ENCODE measurements at places on chromosomes 6 and 20.

DNA sequence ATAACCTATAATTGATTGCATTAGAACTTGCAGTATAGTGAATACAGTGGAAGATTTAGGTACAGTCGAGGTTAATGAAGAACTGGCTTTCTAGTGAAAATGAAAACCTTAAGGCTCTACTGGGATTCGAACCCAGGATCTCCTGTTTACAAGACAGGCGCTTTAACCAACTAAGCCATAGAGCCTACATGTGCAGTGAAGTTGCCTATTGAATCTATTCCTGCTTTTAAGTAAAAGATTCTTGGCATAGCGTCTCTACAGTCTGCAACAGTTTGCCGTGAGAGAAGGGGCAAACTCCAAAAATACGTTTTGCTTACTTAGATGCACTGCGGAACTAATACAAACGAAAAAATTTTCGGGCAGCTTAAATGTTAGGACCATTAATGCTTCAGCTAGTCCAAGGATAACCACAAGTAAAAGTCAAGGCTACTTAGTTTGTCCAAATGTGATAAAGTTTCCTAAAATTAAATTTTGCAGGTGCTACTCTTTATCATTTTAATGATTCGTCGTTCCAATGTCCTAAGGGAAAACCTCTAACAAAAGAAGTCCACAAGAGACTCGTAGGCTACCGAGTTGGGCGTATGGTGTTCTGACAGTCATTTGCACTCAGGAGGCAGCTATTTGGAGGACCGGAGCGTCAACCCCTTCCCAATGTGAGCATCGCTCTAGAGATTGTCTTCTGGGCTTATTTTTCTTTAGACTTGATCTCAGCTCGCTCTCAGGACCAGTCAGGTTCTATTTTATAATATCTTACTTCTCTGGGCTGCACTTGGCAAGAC is 31.3 kb upstream of the ZSCAN23 start:
- DNase-seq = peak; percentile 85

DNA sequence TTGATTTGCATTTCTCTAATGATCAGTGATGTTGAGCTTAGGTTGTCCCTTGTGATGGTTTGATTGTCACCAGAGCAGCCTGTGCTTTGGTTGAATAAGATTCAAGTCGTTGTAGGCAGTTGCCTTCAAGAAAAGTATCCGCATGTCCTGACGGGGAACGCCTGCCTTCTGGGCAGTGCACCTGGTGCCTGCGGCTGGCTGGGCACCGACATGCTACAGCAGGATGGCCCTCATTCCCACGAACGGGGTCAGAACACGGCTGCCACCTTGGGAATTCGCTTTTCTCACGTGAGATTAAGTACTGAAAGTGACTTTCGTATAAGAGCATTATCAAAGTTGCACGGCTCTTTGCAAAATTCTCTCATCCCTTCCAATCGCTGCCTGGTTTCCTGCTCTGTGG is 78.4 kb downstream of the CDH4 start:
- DNase-seq = no peak

- no peak for DNase-seq
Observed at GRCh38 chr6:28551891-28552666, 26.4 kb downstream of the GPX5 start.

DNA sequence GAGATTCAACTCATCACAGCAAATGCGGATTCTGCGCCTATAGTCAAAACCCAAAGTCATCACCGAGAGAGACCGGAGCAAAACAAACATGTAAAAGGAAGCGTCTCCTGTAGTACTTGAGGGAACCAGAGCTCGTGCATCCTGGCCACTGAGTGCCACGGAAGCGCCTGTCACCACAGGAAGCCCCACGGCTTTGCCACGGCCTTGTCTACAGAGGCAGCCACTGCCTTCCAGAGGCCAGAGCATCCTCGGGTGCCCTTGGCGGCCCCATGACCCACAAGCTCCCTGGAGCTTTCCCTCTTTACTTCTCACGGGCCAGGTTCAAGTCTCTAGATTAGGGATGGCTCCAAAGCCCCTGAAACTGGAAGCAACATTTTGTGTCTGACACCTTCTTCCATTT is 7.5 kb downstream of the TCFL5 start:
- no peak for DNase-seq

- no peak for DNase-seq
Observed at GRCh38 chr6:37126961-37127616, 42.9 kb upstream of the PIM1 start.

DNA sequence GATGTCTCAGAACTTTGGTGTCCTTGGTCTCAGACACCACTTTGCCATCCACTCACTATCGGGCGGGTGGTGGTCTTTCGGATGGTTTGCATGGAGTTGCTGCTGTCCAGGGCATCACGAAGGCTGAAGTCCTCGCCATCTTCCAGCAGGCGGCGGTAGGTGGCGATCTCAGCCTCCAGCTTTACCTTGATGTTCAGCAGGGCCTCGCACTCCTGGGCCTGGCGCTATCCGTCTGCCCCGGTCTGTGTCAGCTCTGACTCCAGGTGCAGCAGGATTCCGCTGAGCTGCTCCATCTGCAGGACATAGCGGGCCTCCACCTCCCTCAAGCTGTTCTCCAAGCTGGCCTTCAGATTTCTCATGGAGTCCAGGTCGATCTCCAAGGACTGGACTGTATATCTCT is 36.0 kb downstream of the ZNF311 start:
- DNase-seq = no peak

- no peak for DNase-seq
Observed at GRCh38 chr6:136772685-136773472, 19.4 kb downstream of the MAP3K5 start.

DNA sequence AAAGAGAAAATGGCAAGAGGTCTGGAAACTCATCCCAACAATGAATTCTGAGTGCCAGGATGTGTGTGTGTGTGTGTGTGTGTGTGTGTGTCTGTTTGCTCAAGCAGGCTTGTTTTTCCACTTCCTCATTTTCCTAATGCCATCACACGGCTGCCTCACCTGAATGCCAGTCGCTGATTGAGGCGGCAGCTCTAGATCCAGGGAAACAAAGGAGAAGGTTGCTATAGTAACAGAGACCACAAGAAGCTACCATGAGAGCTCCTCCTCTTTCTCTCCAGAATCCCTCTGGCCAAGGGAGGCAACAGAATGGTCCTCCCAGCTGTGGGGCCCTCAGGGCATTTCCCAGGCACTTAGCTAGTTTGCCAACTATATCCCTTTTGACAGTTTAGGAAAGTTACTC is 241.1 kb upstream of the TSHZ2 start:
- DNase-seq = no peak

GRCh38 chr20:13455713-13456112 is 183.0 kb downstream of the TASP1 start:
- DNase-seq = no peak

- peak; percentile 60 for DNase-seq
Observed at GRCh38 chr20:38460040-38460623, 12.5 kb upstream of the RALGAPB start.

DNA sequence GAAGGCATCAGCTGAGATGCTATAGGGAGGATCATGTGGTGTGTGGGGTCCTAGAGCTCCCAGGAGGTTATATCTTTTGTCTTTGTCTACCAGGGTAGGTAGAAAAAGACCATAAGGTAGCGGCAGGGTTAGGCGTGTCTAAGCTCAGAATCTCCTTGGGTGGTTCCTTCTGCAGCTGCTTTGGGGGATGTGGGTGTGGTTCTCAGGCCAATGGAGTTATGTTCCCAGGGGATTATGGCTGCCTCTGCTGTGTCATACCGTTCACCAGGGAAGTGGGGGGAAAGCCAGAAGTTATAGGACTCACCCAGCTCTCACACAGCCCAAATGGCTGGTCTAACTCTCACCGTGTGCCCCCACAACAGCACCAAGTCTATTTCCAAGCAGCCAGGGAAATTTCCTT is 107.4 kb upstream of the ADGRB3 start:
- no peak for DNase-seq

GRCh38 chr20:43994486-43995100 is 79.9 kb downstream of the TOX2 start:
- no peak for DNase-seq

DNA sequence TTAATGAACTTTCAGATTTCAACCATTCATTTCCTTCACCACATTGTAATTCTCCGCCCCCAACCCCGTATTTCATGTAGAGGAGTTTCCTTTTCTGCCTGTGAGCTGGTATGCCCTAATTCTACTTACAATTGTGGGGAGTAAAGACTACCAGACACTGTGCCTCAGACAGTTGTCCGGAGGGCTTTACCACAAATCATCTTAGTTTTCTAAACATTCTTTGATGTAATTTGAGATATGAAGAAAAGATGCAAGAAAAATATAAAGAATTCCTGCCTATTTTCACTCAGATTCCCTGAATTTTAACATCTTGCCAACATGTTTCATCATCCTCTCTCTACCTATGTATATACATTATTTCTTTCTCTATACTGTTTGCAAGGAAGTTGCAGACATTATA is 28.3 kb upstream of the LOC128125822 start:
- no peak for DNase-seq

DNA sequence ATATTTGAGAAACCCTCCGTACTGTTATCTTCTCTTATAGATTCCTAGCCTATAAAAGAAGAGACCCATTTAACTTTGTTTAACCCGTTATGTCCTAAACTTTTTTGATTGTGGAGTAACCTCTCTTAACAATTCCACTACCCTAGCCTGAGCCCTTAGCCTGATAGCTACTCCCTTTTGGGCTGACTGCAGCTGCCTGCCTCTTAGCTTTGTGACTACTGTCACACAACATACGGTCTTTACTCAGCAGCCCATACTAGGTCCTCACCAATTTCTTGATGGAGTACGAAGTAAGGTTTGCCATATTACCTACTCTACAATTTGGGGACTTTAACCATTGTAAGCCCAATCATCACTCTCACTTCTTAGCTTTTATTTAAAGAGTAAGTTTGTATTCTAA is 72.7 kb downstream of the QRSL1 start:
- no peak for DNase-seq

GRCh38 chr6:81764531-81764930 is 12.1 kb upstream of the TENT5A start:
- DNase-seq = no peak

- DNase-seq = no peak
Observed at GRCh38 chr6:122780114-122780513, 598 bp downstream of the FABP7 start.

DNA sequence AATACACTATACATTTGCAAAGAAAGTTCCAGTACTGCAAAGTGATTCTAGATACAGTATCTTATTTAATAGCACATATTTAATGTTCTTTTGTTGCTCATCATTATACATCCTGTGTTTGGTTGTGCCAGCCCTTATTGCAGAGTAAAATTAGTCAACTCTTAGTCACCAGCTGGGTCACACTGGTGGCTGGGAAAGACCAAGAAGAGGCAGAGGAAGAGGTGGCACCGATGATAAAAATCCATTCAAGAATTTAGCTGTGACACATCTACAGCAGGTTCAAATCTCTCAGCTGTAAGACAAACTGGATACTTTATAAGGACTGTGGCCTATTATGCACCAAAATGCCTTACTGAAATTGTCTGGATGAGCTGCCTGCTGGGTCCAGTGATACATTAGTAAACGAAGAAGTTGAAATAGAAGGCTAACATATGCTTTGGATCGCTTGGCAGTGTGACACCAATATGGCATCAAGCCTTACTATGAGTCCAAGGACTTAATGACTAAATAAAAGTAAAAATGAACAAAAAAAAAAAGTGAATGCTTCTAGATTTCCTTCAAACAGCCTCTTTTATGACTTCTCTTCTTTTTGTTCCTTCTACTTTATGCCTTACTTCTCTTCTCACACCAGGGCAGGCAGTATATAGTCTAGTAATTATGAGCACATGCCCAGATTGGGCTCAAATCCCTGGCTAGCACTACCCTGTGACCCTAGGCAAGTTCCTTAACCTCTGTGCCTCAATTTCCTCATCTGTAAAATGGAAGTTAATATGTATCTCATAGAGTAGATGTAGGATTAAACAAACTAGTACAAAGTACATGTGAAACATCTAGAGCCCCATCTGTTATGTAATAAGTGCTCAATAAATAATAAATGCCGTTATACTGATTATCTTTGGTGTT is 29.4 kb upstream of the RNF8 start:
- DNase-seq = no peak

GRCh38 chr6:35415065-35415891 is 36.9 kb upstream of the FANCE start:
- peak; percentile 79 for DNase-seq

DNA sequence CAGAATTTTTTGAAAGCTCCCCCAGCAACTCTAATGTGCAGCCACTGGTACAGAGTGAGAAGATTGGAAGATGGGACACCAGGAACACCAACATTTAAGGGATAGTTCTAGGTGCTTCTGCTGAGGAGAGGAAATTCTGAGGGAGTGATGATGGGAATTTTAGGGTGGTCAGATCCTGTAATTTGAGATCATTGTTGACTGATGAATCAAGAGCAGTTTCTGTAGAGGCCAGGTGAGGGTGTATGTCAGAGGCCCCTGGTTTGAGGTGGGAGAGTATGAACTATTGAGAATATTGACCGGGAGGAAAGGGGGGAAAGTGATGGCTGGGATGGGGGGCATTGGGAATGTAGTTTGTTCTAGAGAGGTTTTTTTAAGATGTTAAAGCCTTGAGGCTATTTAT is 47.2 kb downstream of the PTPRA start:
- no peak for DNase-seq

DNA sequence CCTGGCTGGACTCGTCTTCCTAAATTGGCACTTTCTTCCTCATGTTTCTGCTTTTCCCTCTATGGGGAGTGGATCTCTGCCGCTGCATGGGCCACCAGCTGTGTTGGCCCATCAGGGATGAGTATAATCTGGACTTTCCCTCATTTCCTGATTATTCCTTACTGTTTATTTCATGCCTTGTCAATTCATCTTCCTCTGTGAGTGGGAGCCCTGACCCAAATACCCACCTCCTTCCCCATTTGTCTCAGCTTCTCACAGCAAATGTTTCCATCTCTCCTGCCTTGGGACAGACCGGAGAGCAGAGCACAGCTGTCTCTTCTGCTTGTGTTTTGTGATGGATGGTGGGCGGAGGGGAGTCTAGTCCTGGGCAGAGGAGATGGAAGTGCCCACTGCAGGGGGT is 212.7 kb downstream of the UST start:
- DNase-seq = no peak

- DNase-seq = no peak
Observed at GRCh38 chr6:14757418-14757817, 488.5 kb upstream of the JARID2 start.

GRCh38 chr6:12163149-12163548 is 127.0 kb upstream of the EDN1 start:
- no peak for DNase-seq

- no peak for DNase-seq
Observed at GRCh38 chr6:166765234-166765541, 138.1 kb upstream of the RPS6KA2 start.

DNA sequence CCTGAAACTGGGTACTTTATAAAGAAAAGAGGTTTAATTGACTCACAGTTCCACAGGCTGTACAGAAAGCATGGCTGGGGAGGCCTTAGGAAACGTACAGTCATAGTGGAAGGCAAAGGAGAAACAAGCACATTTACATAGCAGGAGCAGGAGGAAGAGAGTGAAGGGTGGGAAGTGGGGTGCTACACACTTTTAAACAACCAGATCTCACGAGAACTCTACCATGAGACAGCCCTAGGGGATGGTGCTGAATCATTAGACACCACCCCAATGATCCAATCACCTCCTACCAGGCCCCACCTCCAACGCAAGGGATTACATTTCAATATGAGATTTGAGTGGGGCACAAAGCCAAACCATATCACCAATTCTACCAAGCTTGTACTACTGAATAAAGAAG is 7.4 kb upstream of the FNDC1 start:
- no peak for DNase-seq

GRCh38 chr20:19555726-19556125 is 202.3 kb upstream of the RIN2 start:
- DNase-seq = no peak

- no peak for DNase-seq
Observed at GRCh38 chr6:5846889-5847288, 159.8 kb downstream of the NRN1 start.

GRCh38 chr6:129657483-129657882 is 52.5 kb downstream of the ARHGAP18 start:
- no peak for DNase-seq
